Stimulated activated CD4-positive, alpha-beta T cell treated with anti-CD3 and anti-CD28 coated beads, Interleukin-1b, Interleukin-23, amount 100 ng/mL, for 1 hour (primary cell): ENCODE measurements at places on chromosomes 6 and 20.

DNA sequence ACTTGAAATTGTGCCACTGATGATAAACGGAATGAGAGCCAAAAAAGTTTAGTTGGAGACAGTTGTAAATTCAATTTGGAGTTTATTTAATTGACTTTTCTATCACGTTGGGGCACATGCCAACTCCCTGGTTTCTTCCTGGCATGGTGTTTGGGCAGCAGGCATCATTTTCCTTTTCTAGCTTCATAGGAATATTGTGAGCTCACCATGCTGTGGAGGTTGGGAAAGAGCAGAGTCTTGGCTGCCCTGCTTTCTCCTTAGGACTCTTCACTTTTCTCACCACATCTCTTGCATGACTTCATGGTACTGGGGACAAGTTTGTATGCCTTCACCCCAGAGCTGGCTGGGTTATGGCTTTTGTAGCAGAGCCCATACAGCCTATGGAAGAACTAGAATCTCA is 6.4 kb downstream of the SCAND1 start:
- no peak for DNase-seq

DNA sequence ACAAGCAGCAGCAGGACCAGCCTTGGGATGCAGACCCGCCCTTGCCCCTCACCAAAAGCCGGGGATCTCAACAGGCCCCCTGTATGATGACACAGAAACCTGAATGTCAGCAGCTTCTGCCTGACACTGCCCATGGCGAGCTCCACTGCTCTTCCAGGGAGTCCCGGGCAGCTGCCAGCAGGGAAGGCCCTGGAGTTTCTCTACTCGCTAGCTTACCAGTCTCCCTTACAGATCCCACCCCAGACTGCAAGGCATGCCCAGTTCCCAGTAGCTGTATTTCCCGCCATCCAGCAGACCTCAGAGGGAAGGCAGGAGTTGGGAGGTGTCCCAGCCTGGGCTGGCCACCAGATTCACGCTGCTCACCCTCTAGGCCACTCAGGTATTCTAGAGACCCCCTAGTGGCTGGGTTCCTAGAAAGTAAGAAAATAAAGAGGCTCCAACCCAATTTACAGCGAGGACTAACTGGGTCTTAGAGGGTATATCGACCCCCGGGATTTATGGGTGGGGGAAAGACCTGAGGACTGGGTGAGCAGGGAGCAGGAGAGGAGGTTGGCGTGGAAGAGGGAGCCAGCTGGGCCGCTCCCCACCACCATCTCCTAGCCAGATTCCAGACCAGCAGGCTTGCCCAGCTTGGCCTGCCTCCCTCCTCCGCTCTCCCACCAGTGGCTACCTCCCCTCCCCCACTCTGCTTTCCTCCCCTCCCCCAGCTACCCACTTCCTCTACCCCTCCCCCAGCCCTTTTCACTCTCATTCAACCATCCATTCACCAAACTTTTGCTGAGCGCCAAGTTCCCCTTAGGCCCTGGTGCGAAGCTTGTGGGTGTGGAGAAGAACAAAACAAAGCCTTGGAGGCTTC is 9.7 kb upstream of the HMGA1 start:
- DNase-seq = no peak

- DNase-seq = peak; percentile 54
Observed at GRCh38 chr6:42104095-42104803, 38.2 kb downstream of the C6orf132 start.

DNA sequence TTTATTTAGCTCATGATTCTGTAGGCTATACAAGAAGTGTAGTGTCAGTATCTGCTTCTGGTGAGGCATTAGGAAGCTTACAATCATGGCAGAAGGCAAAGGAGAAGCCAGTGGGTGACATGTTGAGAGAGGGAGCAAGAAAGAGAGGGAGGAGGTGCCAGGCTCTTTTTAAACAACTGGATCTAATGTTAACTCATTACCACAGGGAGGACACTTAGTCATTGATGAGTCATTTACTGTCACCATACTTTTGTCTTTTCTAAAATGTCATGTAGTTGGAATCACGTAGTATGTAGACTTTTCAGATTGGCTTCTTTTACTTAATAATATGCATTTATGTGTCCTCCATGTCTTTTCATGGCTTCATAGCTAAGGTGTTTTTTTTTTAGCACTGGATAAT is 58.1 kb downstream of the NUS1 start:
- no peak for DNase-seq

GRCh38 chr6:34671801-34672656 is 24.5 kb downstream of the ILRUN start:
- DNase-seq = peak; percentile 34

GRCh38 chr20:12153628-12154027 is 235.9 kb downstream of the BTBD3 start:
- no peak for DNase-seq

- no peak for DNase-seq
Observed at GRCh38 chr20:16272780-16273360, 300.4 kb downstream of the KIF16B start.

- no peak for DNase-seq
Observed at GRCh38 chr6:130903007-130903406, 75.8 kb downstream of the SMLR1 start.

- no peak for DNase-seq
Observed at GRCh38 chr20:50901301-50901700, 29.9 kb downstream of the ADNP start.

DNA sequence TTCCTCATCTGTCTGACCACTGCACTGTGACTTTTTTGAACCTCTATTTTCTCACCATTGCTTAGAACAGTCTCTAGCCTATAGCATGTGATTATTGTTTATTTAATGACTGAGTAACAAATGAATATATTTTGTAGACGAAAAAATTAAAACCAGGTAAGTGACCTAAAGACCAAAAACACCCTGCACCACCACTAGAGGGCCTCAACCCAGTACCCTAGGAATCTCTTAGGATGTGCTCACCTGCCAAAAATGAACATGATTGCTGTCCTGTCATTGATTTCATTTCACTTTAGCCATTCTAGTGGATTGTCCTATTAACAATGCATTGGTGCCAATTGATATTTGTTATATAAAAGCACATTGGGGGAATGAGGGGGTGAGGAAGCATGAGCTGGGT is 199.1 kb downstream of the COL9A1 start:
- no peak for DNase-seq

DNA sequence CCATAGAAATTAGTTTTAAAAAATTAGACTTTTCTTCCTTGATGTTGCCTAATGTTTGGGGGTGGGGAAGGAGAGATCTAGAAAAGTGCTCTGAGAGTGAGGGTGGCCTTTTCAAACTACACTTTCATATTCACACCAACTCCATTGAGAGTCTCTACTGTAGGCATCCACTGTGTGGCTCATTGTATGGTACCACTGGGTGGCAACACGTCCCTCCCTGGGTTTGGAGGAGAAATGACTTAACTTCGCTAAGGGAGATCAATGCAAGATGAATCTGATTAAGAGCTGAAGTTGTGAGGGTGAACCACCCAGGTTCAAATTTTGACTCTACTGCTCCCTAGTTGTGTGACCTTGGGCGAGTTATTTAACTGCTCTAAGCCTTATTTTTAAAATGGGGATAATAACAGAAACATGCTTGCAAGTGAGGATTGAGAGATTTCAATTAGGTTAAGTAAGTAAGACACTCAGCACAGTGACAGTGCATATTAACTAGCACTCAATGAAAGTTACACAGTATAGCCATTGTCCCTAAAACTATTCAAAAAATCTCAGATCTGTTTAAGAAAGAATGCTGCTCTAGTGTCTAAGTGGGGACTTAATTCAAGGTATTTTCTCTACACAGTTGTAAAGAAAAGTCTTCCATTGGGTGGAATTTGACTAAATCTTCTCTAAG is 193.5 kb upstream of the CNR1 start:
- DNase-seq = no peak

GRCh38 chr6:80553071-80553740 is 446.7 kb downstream of the BCKDHB start:
- no peak for DNase-seq

- no peak for DNase-seq
Observed at GRCh38 chr6:21596145-21596948, 2.8 kb downstream of the SOX4 start.

- DNase-seq = no peak
Observed at GRCh38 chr6:42896178-42896719, 16.8 kb downstream of the RPL7L1 start.
